ENCODE measurements at places on chromosomes 1 and 21.

DNA sequence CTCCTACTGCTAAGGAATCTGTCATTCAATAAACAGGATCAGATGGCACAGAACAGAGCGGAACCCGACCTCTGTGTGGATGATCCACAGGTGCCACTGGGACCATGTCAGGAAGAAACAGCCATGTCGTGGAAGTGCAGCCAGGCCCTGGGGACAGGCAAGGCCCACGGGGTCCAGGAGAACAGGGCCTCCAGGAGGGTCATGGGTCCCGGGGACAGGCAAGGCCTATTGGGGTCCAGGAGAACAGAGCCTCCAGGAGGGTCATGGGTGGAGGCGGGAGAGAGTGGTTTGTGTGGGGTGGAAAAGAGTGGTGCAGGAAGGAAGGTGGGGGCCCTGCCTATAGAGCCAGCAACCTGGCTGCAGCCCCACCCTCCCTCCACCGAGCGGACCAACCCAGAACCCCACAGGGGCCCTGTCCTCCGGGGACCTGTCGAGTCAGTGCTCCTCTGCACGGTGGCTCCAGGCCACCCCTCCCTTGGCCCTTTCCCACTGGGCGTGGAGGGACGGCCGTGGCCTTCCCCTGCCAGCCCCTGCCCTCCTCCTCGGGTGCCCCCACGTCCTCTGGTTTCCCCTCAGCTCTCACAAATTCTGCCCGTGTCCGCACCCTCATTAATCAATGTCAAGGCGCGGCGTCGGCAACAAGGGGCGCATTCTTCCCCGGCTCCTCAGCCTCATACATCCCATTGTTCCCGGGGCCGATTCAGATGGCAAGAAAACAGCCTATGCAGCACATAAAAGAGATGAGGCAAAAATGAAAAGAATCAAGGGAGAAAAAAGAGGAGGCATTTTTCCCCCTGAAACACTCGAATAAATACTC, 146.4 kb downstream of the PRDM16 start:
- DNase-seq: no peak

GRCh38 chr1:3003039-3003940, 18.0 kb upstream of the ACTRT2 start:
- DNase-seq: no peak

DNA sequence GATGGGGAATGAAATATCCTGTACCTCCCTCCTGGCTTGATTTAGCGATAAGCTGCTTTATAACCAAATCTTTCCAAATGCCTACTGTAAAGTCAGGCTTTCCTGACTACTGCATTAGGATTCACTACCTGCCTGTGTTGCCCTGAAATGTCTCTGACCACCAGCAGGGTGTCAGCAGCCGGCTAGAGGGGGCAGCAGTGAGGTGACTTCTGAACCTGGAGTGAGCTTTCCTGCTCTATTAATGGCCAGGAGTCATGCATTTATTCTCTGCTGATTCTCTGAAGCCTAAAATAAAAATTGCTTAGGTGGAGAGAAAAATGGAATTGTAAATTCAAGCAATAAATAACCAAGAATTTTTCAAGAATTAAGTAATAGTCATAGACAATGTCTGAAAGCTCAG, 2.5 kb downstream of the BACE2 start:
- no peak for DNase-seq

DNA sequence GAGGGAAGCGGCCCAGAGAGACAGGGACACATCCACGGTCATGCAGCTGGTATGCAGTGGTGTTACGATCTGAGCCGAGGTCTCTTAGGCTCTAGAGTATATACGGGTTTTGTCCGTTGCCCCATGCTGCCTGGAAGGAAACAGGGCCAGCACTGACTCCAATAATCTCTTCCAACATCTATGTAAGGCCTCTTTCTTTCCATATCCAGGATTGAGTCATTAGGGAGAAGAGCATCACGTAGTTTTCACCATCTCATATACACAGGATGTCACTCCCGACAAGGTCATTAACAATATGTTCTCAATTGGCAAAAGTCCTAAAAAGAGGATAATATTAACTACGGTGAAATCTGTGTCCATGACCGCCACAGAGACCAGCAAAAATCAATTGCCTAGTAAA, 4.4 kb downstream of the C8B start:
- DNase-seq: no peak

- DNase-seq: no peak
Measured at GRCh38 chr1:195908121-195908520, 700.1 kb downstream of the KCNT2 start.
